Regular cardiac myocyte (primary cell): ENCODE measurements at places on chromosomes 5 and 9. TPM values are rescaled to one million over a fixed set of nuclear protein-coding genes. Genes with fewer than 3 reads are reported as not detected.

SYK gene
- total RNA-seq: 0.28 TPM in 1 of 2 replicates, not detected in the other

COQ4 gene
- 18.6 and 24.0 TPM in 2 replicates for total RNA-seq

SLC34A1 gene
- total RNA-seq: not detected in 2 replicates

FBP1 gene
- not detected in 2 replicates for total RNA-seq

PCDHGA6 gene
- 1.5 and 3.1 TPM in 2 replicates for total RNA-seq

SERF1A gene
- 7.0 and 8.8 TPM in 2 replicates for total RNA-seq

WNT8A gene
- not detected in 2 replicates for total RNA-seq

VCAN gene
- 281 and 787 TPM in 2 replicates for total RNA-seq

MPDZ gene
- total RNA-seq: 61.2 and 86.0 TPM in 2 replicates

CDH10 gene
- 1.9 and 3.9 TPM in 2 replicates for total RNA-seq

KIF4B gene
- total RNA-seq: under 0.01 TPM in 1 of 2 replicates, not detected in the other

INSL4 gene
- total RNA-seq: not detected in 2 replicates

CDHR2 gene
- total RNA-seq: not detected in 2 replicates

ARID3C gene
- total RNA-seq: under 0.01 and 0.28 TPM in 2 replicates

SMIM33 gene
- total RNA-seq: under 0.01 TPM in 1 of 2 replicates, not detected in the other

SOHLH1 gene
- not detected in 2 replicates for total RNA-seq

OSMR gene
- total RNA-seq: 50.4 and 109 TPM in 2 replicates

TENT4A gene
- 8.5 and 18.4 TPM in 2 replicates for total RNA-seq

PCDHGA10 gene
- total RNA-seq: 1.2 and 3.4 TPM in 2 replicates

BTNL8 gene
- not detected in 2 replicates for total RNA-seq

SCGB3A2 gene
- 0.85 TPM in 1 of 2 replicates, not detected in the other for total RNA-seq

MRPL36 gene
- 32.7 and 69.6 TPM in 2 replicates for total RNA-seq

IL7R gene
- total RNA-seq: 2.3 and 13.2 TPM in 2 replicates

OMD gene
- not detected in 2 replicates for total RNA-seq

TMEM252 gene
- not detected in 2 replicates for total RNA-seq

C1QTNF3 gene
- 0.19 and 0.85 TPM in 2 replicates for total RNA-seq

SLC46A2 gene
- not detected in 2 replicates for total RNA-seq

BHMT2 gene
- total RNA-seq: 0.58 and 3.7 TPM in 2 replicates

SLC34A3 gene
- not detected in 2 replicates for total RNA-seq

PKD2L2 gene
- total RNA-seq: 0.38 TPM in 1 of 2 replicates, not detected in the other

FIBCD1 gene
- total RNA-seq: 3.3 and 3.4 TPM in 2 replicates

PCDH12 gene
- 0.56 and 0.77 TPM in 2 replicates for total RNA-seq

RANBP17 gene
- total RNA-seq: 11.9 and 18.3 TPM in 2 replicates

SLC6A3 gene
- not detected in 2 replicates for total RNA-seq

KIAA1958 gene
- 1.3 and 2.5 TPM in 2 replicates for total RNA-seq

HK3 gene
- total RNA-seq: not detected in 2 replicates

KCNMB1 gene
- under 0.01 and 0.19 TPM in 2 replicates for total RNA-seq

SMIM32 gene
- total RNA-seq: under 0.01 TPM in 1 of 2 replicates, not detected in the other
